ENCODE measurements at places on chromosomes 6 and 20. TPM values are rescaled to one million over a fixed set of nuclear protein-coding genes. Genes with fewer than 3 reads are reported as not detected.

The C20orf96 gene
- 19.3 TPM for polyA plus RNA-seq

The MDFI gene
- 78.9 TPM for polyA plus RNA-seq

The DHX35 gene
- 21.6 TPM for polyA plus RNA-seq

The APOM gene
- 12.0 TPM for polyA plus RNA-seq

- DNase-seq: no peak
Observed at GRCh38 chr6:169190144-169190584, 63.5 kb downstream of the THBS2 start.

DNA sequence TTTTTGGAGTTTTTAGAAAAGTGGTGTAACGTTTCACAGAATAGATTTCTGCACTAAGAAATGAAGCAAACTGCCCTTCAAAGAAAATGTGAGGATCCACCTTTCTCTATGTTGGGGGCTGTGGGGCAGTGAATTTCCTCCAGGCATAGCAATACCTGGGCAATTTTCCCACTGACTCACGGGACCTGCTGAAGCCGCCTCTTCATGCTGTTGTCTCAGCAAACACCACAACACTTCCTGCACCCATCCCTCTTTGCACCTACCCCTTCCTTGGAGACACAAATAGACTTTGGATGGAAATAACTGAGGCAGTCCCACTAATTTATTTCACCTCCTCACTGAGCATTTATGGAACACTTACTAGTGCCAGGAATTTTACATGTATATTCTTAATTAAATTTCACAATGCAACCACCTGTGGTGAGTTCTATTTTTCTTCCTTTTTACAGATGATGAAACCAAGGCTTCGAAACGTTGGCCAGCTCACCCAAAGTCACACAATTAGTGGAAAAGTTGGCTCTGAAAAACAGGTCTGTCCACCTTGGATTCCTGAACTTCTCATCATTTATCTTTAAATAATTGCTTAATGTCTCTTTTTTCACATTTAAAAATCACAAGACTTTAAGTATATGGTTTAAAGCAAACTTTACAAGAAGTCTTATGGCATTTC is 17.2 kb upstream of the ADGRF1 start:
- DNase-seq: no peak

DNA sequence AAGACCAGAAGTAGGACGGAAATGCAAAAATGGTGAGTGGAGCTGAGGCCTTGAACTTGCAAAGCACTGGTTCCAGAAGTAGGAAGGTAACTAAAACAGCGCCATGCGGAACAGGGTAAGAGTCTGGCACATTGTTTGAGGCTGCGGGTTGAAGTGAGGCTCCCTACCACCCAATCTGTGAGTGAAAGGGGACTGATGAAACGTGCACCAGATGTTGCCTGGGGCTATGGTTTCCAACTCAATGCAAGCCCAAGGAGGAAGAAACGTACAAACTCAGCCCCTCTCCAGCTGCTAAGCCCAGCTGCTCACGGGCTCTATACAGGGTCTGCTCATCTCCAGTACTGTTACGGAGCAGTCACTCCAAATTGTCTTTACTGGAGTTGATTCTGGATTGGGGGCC is 68.7 kb upstream of the KCNK16 start:
- no peak for DNase-seq

DNA sequence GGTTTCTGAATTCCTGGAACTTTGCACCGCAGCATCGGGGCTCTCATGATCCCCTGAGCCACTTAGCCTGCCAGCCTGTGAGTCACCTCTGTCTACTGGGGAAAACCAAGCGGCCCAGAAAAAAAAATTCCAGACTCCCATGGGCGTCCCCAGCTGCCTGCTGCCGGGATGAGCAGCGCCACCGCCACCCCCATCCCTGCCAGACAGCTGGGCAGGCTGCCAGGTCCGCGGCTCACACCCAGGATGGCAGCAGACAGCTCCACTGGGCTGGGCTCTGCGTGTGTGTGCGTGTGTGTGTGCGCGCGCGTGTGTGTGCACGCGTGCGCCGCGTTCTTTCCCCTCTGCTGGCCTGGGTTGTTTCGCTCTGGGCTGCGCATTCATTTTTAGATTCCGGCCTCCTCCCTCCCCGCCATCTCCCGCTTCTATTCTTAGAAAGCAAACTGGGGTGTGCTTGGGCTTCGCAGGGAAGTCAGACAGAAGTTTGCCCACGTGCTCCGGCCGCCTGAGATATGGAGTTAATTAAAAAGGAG is 38.9 kb upstream of the PMEPA1 start:
- no peak for DNase-seq

DNA sequence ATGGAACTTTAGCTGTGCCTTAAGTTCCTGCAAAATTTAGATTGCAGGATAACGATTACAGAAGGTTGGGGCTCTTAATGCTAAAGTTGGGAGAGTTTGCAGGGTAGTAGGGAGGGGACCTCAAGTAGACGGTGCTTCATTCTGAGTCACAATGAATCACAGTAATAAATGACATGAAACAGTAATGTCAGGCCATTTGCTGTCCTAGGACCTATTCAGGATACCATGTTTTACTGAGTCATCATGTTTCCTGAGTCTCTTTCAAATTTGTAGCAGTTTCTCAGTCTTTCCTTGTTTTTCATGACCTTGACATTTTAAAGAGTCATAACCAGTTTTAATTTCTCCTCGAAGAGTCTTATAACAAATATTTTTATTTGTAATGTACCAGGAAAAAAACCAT is 406.9 kb upstream of the MAP3K7 start:
- no peak for DNase-seq

GRCh38 chr20:21739161-21739560 is 33.7 kb downstream of the PAX1 start:
- no peak for DNase-seq

DNA sequence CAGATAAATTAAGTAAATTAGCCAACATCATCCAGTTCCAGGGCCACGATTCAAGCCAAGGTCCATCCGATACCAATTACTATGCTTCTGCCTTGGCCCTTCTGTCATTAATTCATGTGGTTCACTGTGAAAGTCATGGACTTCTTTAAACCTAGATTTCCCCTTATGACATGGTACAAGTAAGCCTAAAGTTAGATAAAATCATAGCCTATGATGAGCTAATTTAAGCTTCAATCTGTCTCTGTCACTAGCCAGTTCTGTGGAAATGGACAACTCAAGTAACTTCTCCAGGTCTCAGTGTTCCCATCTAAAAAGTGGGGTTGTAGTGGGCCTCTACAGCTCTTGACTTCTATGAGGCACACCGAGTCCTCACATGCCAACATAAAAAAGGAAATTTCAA is 225.5 kb upstream of the MARCKS start:
- DNase-seq: no peak
